Stimulated activated CD8-positive, alpha-beta memory T cell treated with anti-CD3 and anti-CD28 coated beads, Interleukin-15, amount 100 ng/mL, for 4 hours (primary cell): ENCODE measurements at places on chromosomes 2 and 18.

DNA sequence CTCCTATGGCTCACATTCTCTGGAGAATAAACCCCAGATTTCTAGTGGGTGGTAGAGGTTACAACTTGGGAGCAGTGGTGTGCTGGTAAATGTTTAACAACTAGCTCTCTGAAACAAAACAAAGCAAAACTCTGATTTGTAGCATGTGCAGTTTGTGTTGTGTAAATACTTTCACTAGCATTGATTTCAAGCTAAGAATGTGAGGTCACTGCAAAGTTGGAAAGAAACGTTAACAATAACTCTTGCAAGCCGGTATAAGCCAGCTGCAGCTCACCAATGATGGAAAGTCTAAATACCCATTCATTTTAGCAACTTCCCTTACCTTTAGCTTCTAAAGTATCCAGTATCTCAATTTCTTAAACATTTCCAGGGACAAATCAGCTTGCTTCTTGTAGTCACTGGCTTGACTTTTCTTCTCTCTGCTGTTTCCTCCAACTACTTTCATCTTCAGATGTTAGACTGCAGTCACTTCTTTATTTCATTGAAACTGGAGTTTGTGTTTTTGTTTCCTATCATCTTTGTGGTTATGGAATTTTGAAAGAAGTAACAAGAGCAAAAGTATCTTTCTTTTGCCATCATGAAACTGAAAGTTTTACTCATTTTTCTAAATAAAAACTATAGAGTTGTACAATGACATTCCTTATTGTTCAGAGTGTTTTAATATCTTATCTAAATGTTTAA lies 140.2 kb downstream of the PLCL1 start:
- no peak for DNase-seq

DNA sequence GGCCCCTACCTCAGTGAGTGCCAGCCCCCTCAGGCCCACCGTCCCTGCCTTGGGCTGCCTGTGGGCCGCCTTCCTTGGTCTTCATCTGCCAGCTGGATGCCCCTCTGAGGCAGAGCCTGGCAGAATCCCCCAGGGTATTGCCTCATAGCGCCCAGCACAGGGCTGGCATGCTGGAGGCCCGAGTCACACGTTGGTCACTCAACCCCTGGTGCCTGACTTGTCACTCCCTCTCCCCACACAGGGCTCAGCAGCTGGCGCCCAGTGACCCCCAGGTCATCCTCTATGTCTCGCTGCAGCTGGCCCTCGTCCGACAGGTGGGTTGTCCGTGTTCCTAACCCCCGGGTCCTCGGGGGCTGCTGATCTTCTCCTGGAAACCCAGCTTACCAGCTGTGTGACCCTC lies 108.4 kb upstream of the MCFD2 start:
- DNase-seq, result no peak

GRCh38 chr2:182463760-182464159 lies 36.9 kb upstream of the PDE1A start:
- no peak for DNase-seq

- no peak for DNase-seq
Observed at GRCh38 chr2:119879502-119879901, 119.8 kb downstream of the PTPN4 start.

GRCh38 chr2:160061533-160061932 lies 882 bp downstream of the PLA2R1 start:
- no peak for DNase-seq

DNA sequence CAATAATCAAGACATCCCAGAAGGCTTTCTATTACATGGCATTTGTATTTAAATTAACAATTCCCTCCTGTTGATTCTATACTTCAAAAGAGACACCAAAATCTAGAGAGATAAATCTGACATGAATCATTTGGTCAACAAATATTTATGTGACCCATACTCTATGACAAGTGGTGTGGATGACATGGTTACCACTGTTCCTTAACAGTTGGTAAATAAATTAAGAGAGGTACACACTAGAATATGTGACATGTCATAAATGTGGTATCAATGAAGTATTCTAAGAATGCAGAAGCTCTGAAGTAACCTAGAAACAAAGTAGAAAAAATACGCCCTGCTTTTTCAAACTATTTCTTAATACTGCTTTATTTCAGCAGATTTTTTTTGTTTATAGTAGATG lies 255.4 kb downstream of the EXOC6B start:
- DNase-seq, result no peak

- no peak for DNase-seq
Observed at GRCh38 chr2:181165199-181165868, 184.9 kb downstream of the UBE2E3 start.

GRCh38 chr2:135768863-135769262 lies 27.2 kb downstream of the UBXN4 start:
- no peak for DNase-seq

- no peak for DNase-seq
Observed at GRCh38 chr2:11200651-11201050, 45.4 kb downstream of the SLC66A3 start.

DNA sequence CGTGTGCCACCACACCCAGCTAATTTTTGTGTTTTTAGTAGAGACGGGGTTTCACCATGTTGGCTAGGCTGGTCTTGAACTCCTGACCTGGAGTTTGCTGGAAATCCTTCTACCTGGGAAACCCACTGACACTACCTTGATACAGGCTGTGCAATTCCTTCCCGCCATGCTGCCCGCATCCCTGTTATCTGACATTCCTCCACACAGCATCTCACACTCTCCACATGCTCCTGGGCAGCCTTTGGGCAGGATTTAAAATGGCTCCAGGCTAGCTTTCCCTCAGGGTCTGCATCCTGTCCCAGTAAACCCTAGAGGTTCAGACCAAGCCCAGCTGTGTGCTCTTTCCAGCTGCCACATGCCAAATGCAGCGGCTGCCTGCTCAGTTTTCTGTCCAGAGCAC lies 319.5 kb upstream of the CXCR4 start:
- no peak for DNase-seq

DNA sequence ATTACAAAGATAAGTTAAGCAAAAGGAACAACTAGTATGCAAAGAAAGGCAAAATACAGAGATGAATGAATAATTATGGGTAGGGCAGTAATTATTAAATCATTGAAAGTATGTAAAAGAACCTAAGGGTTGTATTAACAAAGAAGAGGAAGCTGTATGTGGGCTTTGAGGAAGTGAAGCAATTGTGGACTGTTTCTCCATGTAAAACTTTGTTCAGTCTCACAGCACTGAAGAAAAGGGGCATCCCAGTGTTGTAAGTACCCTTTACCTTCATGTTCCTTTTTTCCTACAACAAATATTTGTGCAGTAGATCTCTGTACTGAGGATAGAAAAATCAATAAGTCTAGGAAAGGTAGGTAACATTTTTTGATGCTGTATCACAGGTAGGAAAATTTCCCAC lies 388.7 kb upstream of the NRP2 start:
- no peak for DNase-seq

GRCh38 chr18:31061945-31062344 lies 19.4 kb upstream of the DSC3 start:
- DNase-seq, result no peak
